ENCODE measurements at places on chromosomes 11 and 22.

DNA sequence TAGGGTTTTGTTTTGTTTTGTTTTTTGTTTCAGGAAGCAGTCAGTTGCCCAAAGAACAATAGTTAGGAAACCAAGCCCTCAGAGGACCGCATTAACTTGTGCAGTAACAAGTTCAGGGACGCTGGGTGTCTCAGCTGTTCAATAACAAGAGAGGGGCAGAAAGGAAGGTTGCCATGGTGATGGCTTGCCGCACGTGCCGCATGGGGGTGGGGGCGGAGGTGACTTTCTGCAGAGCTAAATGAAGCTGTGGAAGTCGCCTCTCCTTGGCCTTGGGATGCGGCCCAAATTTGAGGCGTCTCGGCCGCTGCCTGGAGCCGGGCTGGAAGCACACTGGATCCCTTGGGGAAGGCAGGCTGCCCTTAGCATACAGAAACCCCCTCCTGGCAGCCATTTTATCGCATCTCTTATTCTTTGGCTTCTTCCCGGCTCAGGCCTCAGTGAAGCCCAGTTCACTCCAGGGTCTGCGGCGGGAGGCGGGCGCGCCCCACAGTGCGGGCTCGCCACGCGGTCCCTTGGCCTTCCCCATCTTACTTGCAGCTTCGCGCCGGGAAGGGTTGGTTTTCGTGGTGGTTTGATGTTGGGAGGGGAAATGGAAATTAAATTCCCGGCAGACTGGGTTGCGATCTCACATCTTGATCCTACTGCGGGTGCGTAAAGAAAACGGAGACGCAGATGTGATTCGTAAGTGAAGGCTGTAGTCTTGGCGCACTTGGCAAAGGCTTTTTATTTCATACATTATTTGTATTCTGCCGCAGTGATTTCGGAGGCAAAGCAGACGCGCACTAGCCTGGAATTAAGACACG, 94.3 kb downstream of the SLC17A6 start:
- no peak for DNase-seq

DNA sequence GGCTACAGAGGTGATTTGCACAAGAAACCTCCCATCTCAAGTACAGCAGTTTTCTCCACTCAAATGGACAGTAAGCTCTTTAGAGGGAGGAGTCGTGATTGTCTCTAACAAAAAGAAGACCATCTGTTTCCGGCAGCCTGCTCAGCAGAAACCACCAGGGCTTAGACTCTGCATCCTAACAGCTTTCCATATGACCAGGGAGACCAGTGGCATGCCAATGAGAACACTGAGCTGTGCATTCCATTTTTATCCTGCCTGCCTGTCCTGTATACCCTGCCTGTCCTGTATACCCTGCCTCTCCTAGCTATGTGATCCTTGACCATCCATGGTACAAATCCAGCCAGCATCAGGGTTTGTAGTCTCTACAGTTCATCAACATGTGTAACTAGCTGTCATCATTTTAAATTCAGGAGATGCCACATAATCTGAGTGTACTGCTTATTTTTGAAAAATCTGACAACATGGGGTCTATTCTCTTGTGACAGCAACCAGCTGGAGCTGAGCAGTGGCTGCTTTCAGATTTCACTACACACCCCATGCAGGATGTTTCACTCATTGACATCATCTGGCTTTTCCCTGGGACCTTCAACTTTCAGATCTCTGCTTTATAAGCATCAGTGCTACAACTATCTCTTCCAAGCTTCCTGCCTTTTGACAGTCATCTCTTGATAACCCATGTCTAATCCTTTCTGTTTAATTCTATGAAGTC, 50.5 kb upstream of the POU2AF2 start:
- DNase-seq: no peak

- no peak for DNase-seq
Observed at GRCh38 chr11:130815956-130816355, 100.3 kb downstream of the SNX19 start.

DNA sequence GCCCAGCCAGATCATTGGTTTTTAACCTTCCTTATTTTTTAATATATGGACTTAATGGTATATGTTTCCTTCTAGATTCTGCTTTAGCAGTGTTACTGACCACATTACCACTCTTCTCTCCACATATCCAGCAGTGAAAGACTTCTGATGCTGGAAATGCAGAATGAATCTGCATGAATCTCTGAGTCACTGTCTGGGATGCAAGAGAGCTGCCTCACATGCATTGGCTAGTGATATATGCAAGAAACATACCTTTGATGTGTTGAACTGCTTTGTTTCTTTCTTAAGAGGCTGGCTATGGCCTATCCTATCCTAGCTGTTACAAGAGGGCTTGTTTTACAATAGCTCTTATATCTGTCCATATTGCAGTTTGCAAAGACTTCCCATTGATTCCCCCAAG, 16.6 kb upstream of the AMPD3 start:
- DNase-seq: no peak

GRCh38 chr11:115124786-115125185, 379.4 kb downstream of the CADM1 start:
- DNase-seq: no peak

DNA sequence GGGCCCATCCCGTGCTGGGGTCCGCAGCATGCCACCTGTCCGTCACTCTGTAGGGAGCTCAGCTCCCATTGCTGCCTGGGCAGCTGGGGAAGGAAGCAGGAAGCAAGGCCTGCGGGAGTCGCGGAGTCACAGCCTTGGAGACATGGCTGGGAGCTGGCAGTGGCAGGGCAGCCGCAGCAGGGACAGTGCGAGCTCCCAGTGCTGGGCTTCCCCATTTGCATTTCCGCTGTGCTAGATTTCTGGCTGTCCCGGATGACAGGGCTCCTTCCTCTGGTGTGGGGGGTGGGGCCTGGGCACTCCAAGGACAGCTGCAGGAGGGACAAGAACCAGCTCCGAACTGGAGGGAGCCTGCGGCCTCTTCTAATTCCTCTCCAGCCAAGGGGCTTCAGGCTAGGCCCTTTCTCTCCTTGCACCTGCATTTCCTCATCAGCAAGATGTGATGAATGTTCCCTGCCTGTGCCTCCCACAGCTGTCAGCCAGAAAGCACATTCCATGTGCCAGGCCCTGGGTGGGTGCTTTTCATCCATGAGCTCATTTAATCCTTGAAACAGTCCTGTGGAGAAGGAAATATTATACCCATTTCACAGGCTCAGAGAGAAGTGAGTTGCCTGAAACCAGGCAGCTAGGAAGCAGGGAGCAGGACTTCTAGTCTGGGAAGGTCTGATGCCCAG, 48.0 kb downstream of the MYO7A start:
- DNase-seq: no peak

- DNase-seq: no peak
Observed at GRCh38 chr22:18991821-18992442, 55.8 kb upstream of the PRODH start.

DNA sequence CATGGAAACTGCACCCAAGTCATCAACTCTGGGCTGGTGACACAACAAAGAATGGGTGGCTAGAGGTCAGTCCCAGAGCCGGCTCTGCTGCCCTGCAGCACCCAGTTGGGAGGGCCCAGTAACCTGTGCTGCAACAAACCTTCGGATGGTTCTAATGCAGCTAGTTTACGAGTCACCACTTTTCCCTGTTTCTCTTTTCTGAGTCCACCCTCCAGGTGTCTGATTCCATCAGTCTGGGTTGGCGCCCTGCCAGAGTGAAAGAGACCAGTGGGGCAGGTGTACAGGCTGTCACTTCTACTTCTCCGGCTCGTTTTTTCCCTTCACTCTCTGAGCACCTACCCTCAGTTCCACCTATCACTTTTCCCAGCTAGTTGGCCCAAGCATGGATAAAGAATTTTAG, 572.9 kb downstream of the NTM start:
- DNase-seq: no peak

Data from activated CD4-positive, alpha-beta T cell treated with anti-CD3 and anti-CD28 coated beads, Interleukin-2, amount 10 ng/mL, durations not matched to agents 7 days and 5 days (primary cell).